Globus pallidus (tissue), 1 donor: ENCODE measurements at places on chromosomes 6 and 20.

DNA sequence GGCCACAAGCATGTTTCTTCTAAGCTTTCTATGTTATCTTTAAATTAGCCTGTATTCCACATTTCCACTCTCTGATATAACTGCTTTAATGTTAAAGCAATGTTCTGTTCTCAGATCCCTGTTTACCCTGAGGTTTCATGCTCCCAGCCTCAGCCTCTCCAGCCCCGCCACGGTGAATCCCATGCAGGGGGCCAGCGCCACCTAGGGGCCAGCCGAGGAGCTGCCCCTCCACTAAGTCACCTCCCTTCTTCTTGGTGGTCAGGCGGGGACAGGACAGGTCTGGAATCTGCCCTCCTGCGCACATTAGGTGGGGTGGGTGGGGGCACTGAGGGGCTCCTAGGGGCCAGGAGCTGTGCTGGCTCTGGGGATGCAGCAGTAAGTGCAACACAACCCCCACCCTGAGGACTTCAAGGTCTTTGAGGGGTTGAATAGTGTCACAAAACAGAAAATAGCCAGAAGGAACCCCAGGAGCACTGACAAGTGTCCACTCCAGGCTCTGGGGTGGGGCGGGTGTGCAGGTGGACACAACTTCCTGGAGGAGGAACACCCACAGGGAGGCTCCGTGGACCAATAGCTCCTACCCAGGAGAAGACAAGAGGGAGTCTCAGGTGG, 61.6 kb downstream of the RAB44 start:
- DNase-seq: peak; percentile 78

GRCh38 chr6:111952821-111953540, 79.7 kb upstream of the FYN start:
- DNase-seq: no peak

DNA sequence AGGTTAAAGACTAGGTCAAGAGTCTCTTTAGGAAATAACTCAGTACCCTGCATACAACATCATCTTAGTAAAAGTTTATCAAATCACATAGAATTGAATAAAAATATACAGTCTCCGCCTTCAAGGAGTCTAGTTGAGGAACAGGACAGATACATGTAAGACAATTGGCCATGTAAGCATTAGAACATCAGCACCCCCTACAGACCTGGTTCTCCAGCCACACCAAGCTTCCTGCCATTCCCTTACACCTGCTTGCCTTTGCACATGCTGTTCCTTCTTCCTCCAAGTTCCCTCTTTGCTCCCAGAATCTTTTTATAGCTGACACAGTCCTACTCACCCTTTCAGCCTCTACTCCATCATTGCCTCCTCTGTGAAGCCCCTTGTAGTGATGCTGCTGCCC, 187.8 kb upstream of the LRFN2 start:
- DNase-seq: no peak

- no peak for DNase-seq
Observed at GRCh38 chr20:37976887-37977286, 56.4 kb downstream of the TTI1 start.

GRCh38 chr6:163352966-163353365, 61.6 kb upstream of the QKI start:
- no peak for DNase-seq

- DNase-seq: no peak
Observed at GRCh38 chr6:4747588-4747987, 28.6 kb upstream of the CDYL start.

GRCh38 chr6:149111556-149112115, 205.9 kb upstream of the TAB2 start:
- no peak for DNase-seq

DNA sequence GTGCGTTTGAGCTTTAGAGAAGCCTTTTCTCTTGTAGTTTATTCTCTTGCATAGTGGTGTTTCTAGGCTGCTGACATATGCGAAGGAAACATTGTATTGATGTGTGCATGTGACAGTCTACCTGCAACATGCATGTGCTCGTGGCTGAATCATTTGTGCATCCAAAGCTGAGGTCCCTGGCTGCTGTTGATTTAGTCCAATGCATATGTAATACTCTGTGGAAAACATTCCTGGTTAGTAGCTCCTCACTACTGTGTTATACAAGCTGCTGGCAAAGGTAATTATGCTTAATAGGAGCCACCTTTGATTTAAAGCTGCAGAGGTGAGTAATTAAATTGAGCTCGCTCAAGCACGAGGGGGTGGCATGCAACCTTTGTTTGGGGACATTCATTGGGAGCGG, 24.5 kb downstream of the TSHZ2 start:
- DNase-seq: no peak

GRCh38 chr20:36249450-36249849, 13.2 kb downstream of the AAR2 start:
- DNase-seq: no peak

GRCh38 chr6:85353012-85353411, 96.9 kb upstream of the NT5E start:
- no peak for DNase-seq

GRCh38 chr6:157514659-157515496, 133.9 kb downstream of the ZDHHC14 start:
- DNase-seq: no peak

- no peak for DNase-seq
Observed at GRCh38 chr6:4727671-4728435, 48.4 kb upstream of the CDYL start.

DNA sequence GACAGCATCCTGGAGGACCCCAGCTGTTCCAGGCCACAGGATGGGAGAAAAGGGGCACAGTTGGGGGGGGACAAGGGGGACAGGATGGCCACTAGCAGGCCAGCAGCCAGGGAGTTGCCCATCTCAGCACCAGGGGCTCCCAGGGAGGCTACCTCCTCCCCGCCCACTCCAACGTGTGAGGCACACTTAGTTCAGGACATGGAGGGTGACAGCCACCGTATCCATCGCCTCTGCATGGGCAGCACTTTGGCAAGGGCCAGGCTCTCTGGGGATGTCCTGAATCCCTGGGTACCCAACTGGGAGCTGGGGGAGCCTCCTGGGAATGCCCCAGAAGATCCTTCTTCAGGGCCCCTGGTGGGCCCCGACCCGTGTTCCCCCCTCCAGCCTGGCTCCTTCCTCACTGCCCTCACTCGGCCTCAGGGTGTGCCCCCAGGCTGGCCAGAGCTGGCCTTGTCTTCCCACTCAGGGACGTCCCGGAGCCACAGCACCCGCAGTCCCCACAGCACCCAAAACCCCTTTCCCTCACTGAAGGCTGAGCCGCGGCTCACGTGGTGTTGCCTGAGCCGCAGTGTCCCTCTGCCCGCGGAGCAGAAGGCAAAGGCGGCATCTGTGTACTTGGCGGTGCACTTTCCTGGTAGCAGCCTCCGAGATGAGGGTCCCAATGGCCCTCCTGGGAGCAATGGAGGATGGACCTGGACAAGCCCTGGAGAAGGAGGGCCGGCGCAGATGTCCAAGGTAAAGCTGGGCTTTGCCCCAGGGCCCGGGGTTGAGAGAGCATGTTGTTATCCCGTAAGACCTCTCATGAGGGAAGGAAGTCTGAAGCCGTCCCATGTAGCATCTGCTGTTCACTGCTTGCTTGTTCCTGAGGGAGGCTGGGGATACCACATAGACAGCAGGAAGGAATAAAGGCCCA, 30.7 kb downstream of the ZNF831 start:
- DNase-seq: no peak

DNA sequence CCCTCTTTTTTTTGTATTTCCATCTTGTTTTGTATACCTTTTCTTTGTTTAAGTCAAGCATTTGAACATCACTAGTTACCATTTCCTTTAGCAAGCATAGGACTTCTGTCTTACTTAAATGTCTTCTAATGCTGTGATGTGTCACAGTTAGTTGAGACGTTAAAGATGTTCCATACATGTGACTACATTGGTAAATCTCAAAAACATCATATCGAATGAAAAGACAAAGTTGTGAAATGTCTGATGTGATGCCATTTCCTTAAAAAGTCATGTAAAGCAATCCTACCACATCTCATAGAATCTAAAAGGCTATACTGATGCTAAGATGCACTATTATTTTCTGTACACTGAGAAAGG, 26.8 kb downstream of the SLC16A10 start:
- DNase-seq: no peak

- DNase-seq: peak; percentile 92
Observed at GRCh38 chr6:3484946-3485345, 28.1 kb upstream of the SLC22A23 start.

- no peak for DNase-seq
Observed at GRCh38 chr6:84771756-84772356, 7.5 kb upstream of the TBX18 start.

- DNase-seq: peak; percentile 3
Observed at GRCh38 chr6:120938876-120939472, 395.3 kb downstream of the TBC1D32 start.

DNA sequence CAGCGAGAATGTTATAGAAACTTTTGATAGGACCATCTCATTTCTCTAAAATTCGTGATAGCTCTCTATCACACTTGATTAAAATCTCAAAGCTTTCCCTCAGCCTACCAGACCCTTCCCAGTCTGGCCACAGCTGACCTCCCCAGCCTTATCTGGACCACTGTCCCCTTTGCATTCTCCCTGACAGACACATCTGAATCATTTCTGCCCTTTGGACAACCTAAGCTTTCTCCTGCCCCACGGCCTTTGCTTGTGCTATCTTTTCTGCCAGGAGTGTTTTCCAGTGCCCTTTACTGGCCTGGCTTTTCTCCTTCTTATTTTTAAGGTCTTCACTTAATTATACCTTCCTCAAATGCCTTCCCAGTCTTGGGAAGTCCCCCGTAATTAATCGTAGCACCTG, 136.0 kb upstream of the RNF24 start:
- no peak for DNase-seq

GRCh38 chr6:73980096-73980495, 284.1 kb downstream of the CD109 start:
- no peak for DNase-seq

DNA sequence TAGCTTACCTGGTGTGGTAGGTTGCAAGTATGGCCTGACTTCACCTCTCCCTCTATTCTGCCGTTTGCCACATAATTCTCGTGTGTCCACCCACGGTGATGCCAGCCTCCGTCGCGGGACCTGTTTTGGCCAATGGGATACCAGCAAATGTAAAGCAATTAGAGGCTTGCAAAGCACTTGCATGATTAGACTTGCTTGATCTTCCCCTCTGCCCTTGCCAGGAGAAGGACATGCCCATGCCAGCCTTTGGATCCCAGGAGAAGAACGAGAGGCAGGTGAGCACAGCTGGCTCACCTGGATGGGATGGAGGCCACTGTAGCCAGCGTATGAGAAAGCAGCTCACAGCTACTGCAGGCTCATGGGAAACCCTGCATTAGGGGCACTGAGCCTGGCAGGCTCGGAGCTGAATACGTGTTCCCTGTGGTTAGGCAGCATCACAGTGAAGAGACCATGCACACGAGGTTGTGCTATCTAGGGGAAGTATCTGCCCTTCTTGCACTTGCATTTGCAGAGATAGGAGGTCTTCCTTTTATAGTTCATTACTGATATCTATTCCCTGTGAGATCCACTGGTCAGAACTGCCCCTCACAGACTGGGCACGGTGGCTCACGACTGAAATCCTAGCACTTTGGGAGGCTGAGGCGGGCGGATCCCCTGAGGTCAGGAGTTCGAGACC, 62.4 kb downstream of the TMEM242 start:
- DNase-seq: no peak

- DNase-seq: no peak
Observed at GRCh38 chr6:130918171-130918570, 91.0 kb downstream of the SMLR1 start.

- no peak for DNase-seq
Observed at GRCh38 chr20:59308493-59309201, 8.2 kb downstream of the EDN3 start.

DNA sequence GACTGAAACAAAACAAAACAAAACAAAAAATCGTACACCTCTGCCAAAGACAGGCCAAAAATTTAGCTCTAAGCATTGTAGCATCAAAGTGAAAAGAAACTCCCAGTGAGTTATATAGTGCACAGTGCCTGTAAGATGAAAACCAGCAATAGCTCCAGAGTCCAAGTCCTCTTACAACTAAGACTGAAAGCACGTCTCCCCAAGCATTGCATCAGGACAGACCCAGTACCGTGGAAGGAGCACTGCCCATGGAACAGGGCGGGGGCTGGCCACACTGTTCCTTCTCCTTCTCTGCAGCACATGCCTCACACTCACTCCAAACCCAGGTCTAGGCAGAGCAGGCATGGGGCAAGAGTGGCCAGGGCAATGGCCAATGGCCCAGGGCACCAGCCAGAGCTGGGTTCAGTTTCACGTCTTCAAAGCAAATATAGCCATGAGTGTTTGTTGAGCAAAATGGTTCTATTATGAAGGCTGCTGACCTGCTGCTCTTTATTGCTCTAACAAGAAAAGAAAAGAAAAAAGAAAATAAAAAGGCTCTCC, 72.2 kb upstream of the PBOV1 start:
- DNase-seq: no peak

DNA sequence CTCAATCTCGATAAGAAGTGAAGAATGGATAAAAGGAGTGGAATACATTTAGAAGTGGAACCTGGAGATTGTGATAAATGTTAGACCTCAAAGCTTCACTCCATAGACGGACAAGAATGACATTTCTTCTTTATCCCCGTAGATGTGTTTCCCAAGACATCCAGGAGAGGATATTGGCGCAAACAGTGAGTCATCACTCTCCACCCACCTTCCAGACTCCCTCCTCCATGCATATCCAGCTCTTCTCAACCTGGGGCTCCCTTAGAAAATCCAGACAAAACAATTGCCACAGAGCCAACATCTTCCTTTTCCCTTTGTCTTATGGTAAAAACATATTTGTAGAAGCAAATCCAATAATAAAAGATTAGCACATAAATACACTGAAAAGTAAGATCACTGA, 586.1 kb downstream of the PTPRT start:
- DNase-seq: no peak

- no peak for DNase-seq
Observed at GRCh38 chr6:20353134-20353533, 48.5 kb upstream of the E2F3 start.

- no peak for DNase-seq
Observed at GRCh38 chr20:50141018-50141675, 12.4 kb downstream of the PEDS1 start.

DNA sequence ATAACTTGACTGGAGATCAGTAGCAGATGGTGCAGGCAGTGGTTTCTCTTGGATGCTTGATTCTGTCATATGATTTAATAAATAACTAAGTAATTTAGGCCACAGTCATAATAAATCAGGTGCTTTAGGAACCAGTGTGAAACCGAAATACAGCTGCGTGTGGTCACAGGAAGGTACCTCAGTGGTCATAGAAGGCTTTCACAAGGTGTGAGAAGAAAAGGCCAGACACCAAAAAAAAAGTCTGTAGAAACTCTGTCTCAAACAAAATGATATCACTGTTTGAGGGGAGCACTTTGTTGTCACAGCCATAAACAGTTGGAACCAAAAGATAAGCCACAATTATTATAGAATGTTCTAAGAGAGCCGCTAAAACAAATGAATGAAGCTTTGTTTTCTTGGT, 56.5 kb downstream of the ARMC2 start:
- DNase-seq: peak; percentile 16

- DNase-seq: no peak
Observed at GRCh38 chr20:35434085-35435005, 3.7 kb downstream of the GDF5 start.

GRCh38 chr20:1618479-1618878, 1.3 kb downstream of the SIRPB1 start:
- DNase-seq: no peak

- peak; percentile 60 for DNase-seq
Observed at GRCh38 chr20:6828794-6829423, 61.4 kb downstream of the BMP2 start.
